Stimulated activated CD8-positive, alpha-beta memory T cell treated with anti-CD3 and anti-CD28 coated beads, Interleukin-2, amount 100 ng/mL, for 1 hour (primary cell): ENCODE measurements at places on chromosomes 12 and 14.

GRCh38 chr12:65614259-65614889 is 209.9 kb upstream of the HMGA2 start:
- DNase-seq: no peak

DNA sequence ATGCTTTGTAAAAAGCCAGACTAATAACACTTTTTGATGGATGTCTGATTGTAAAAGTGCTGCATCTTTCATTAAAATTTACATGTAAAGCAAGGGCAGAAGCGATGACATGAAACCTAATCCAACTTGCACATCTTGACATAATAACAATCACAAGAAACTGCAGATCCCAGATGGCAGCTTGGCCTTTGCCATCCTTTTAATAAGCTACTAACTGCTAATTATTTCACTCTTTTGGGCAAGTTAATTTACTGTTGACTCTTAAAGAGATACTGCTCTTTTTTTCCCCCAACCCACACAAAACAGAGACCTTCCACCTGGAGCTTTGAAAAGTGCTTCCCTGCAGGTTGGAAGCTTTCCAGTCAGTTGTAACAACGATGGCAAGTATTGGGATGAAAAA is 137.5 kb downstream of the NRXN3 start:
- no peak for DNase-seq

DNA sequence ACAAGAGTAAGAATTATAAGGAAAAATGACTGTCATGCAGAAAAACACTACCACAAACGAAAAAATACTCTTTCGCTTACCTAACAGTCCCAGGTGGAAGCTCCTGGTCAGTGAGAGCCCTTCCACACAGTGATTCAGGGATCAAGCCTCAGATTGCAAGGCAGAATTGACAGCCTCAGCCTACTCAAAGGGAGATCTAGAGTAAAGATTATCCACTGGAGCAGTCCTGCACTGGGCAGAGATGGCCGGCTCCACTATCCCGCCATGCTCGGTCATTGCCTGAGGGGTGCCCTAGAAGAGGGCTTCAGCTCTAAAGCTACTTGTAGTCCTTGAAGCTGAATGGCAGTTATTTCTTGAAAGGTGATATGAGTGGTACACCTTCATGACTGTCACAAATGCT is 174.7 kb downstream of the TTC8 start:
- no peak for DNase-seq

DNA sequence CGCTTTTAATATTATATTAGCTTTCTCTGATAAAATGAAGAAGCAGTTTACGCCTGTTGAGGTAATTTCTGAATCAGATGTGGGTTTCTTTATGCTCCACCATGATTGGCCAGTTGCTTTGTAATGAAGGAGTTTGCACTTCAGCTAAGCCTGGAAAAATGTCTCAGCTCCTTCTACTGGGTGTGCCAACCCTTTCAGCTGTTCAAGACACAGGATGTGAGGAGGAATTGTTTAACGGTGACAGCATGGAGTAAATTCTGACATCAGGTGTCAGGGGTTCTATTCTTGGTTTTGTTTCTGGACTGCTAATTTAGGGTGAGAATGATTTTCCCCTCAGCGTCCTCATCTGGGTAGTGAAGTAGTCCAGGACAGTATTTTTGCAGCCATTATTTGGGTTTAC is 43.5 kb downstream of the FLRT2 start:
- DNase-seq: no peak

GRCh38 chr12:18057051-18057450 is 32.9 kb downstream of the RERGL start:
- no peak for DNase-seq

GRCh38 chr12:132430838-132431774 is 58.8 kb upstream of the FBRSL1 start:
- DNase-seq: no peak

GRCh38 chr14:74141703-74142102 is 56.9 kb downstream of the LIN52 start:
- no peak for DNase-seq

DNA sequence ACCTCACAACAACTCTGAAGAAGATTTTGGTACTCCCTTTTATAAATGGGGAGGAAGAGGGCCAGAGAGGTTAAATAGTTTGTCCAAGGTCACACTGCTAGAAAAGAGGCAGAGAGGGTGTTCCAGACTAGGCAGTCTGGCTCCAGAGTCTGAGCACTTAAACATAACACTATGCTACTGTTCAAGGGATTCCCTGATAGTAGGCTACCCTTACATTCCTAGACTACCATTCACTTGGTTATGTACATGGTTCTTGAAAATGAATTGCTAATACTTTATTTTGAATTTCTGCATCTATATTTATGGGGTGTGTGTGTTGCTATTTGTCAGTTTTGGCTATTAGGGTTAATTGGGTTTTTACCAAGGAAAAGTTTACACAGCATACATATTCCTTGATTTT is 7.2 kb downstream of the GNS start:
- DNase-seq: no peak

GRCh38 chr14:104431929-104432541 is 147.5 kb upstream of the C14orf180 start:
- no peak for DNase-seq

DNA sequence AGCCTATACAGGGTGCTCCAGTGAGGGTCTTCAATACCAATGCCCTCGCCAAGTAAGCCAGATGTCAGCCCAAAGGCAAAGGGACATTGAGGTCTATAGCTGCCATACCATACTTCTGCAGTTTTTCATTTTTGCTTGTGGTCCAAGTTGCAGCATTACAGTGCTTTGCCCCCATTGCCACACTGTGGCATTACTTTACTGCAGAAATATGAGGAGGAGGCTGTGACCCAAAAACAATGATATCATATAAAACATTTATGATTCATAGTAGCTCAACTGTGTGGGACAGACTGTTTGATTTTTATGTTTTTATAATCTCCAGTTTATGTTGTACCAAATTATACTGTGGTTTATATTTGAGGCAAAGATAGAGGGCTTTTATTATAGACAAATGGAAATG is 64.1 kb downstream of the KIAA0586 start:
- no peak for DNase-seq

DNA sequence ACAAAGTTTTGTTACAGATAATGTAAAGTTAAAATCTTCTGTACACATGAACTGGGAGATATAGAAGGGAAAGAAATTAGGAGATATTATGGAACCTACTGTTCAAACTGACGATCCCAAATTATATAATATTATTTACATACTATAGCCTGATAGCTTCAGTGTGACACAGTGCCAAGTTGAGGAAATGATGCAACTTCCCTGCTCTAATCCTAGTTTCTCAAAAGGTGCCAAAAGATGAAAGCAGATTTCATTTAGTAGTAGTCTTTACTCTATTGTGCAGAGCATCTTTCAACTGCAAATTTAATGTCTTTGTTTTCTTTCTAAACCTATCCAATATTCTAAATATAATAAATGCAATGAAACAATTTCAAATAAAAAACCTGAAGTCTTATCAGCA is 46.9 kb downstream of the COCH start:
- DNase-seq: no peak

DNA sequence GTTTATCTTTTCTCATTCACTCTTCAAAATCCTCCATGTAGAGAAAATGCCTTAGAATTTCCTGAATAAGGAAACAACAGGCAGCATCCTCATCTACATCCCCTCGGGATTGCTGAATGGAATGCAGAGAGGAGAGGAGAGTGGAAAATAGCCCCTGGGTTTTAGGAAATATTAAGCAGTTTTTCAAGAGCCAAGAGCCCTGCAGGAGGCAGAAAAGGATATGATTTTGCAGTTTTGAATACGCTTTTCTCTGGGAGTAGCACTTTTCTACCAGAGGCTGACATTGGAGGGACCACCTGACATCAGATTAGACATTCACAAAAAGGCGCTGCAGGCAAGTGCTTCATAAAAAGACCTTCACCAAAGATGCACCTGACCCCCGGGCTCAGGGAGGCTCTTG is 362.2 kb upstream of the SFSWAP start:
- DNase-seq: no peak

- no peak for DNase-seq
Measured at GRCh38 chr12:52311285-52311648, 9.9 kb downstream of the KRT83 start.

GRCh38 chr12:52082669-52082987 is 3.1 kb downstream of the SMIM41 start:
- no peak for DNase-seq

- DNase-seq: no peak
Measured at GRCh38 chr12:57099047-57099714, 10.3 kb downstream of the NAB2 start.

GRCh38 chr12:108169708-108170107 is 40.6 kb downstream of the WSCD2 start:
- no peak for DNase-seq

- DNase-seq: no peak
Measured at GRCh38 chr14:95511687-95512086, 4.8 kb downstream of the SYNE3 start.

DNA sequence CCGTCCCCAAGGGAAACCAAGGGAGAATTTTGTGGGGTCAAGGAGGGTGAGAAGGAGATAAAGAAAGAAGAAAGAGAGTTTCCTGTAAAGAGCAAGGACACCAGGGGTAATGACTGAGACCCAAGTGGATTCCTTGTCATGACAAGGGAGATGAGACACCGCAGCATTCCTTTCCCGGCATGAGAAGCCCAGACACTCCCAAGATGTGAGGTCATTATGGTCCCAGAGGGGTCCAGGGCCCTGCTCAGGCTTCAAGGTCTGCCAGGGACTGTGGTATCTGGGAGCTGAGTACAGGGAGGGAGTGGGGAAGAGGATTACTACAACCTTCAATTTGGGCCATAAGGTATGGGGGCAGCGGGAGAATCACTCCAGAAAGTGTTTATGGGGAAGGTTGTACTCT is 58.1 kb downstream of the SPTB start:
- DNase-seq: no peak
